Bronchus fibroblast of lung (primary cell): ENCODE measurements at places on chromosomes 7 and 10. TPM values are rescaled to one million over a fixed set of nuclear protein-coding genes. Genes with fewer than 3 reads are reported as not detected.

The IL15RA gene
- 2.5 and 6.1 TPM in 2 replicates for total RNA-seq

The ANXA7 gene
- 98.1 and 107 TPM in 2 replicates for total RNA-seq

The AASS gene
- 11.6 and 12.9 TPM in 2 replicates for total RNA-seq

The KNDC1 gene
- total RNA-seq, result 0.15 and 0.17 TPM in 2 replicates

The RPEL1 gene
- total RNA-seq, result under 0.01 TPM in 1 of 2 replicates, not detected in the other
